ENCODE measurements at places on chromosomes 12 and 14. TPM values are rescaled to one million over a fixed set of nuclear protein-coding genes. Genes with fewer than 3 reads are reported as not detected.

The FAM186B gene
- total RNA-seq: not detected

The SPIC gene
- not detected for total RNA-seq

The DAO gene
- total RNA-seq: not detected

The OR4K14 gene
- not detected for total RNA-seq

The RAN gene
- 179 TPM for total RNA-seq

GRCh38 chr14:57487771-57488170 is 5.9 kb downstream of the CCDC198 start:
- DNase-seq: no peak
- no peak overlapping the region for H3K4me3 ChIP-seq
- H3K4me1 ChIP-seq: no peaks in the 10 kb centered on the region

GRCh38 chr12:34363050-34363673 is 340.9 kb downstream of the ALG10 start:
- peaks cover 39% of the 10 kb centered on the region for H3K27me3 ChIP-seq
- H3K4me3 ChIP-seq: no peak overlapping the region
- H3K4me1 ChIP-seq: no peaks in the 10 kb centered on the region
- no peak overlapping the region for H3K27ac ChIP-seq
- H3K36me3 ChIP-seq: no peaks in the 10 kb centered on the region
- DNase-seq: no peak

GRCh38 chr14:97224016-97224415 is 426.8 kb downstream of the VRK1 start:
- H3K4me1 ChIP-seq: no peaks in the 10 kb centered on the region
- DNase-seq: no peak
- no peak overlapping the region for H3K4me3 ChIP-seq
- H3K36me3 ChIP-seq: no peaks in the 10 kb centered on the region

GRCh38 chr12:67661311-67662021 is 12.9 kb downstream of the DYRK2 start:
- H3K4me3 ChIP-seq: no peak overlapping the region
- no peaks in the 10 kb centered on the region for H3K27me3 ChIP-seq
- H3K27ac ChIP-seq: peak overlapping the region; percentile 37
- H3K36me3 ChIP-seq: peaks cover 10% of the 10 kb centered on the region

DNA sequence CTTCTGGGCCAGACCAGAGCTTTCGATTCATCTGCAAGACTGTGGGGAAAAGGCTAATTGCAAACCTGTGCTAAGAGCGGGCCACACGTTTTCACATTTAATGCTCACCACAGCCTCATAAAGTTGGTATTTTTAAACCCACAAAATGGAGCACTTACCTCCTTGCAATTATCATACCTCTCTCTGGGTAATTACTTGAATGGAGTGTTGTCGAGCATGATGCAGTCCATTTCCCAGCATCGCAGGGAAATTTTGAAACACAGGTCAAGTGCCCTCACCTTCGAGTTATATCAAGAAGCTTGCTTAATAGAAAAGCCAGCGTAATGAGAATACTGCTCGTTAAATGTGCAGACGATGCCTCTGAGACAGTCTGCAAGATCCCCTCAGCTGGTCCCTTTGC is 8.8 kb upstream of the IFI27L2 start:
- no peaks in the 10 kb centered on the region for H3K36me3 ChIP-seq
- DNase-seq: no peak
- H3K27ac ChIP-seq: no peak overlapping the region
- H3K27me3 ChIP-seq: no peaks in the 10 kb centered on the region
- no peak overlapping the region for H3K4me3 ChIP-seq

DNA sequence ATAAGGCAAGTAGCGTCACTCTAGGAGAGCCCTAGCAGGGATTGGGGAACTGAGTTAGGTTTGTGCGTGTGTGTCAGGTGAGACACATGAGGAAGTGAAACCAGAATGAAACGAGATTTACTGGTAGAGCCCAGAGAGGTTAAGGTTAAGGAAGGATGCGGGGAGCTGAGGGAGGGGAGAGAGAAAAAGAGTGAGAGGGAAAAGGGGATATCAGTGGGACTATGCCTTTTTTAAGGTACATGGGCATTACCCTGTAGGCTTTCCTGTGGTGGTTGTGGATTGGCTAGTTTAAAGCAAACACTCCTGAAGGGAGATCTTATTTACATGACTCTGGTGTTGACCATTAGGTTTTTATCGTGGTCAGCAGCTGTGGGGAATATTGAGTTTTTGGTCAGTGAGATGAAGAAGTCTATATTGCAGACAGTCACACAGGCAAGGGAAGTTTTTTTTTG is 13.9 kb downstream of the ZDHHC17 start:
- H3K27ac ChIP-seq: no peak overlapping the region
- no peaks in the 10 kb centered on the region for H3K36me3 ChIP-seq
- no peaks in the 10 kb centered on the region for H3K27me3 ChIP-seq
- no peaks in the 10 kb centered on the region for H3K4me1 ChIP-seq
- H3K4me3 ChIP-seq: no peak overlapping the region
- DNase-seq: no peak

- peaks cover 13% of the 10 kb centered on the region for H3K4me1 ChIP-seq
- H3K27ac ChIP-seq: no peak overlapping the region
- no peak for DNase-seq
- no peak overlapping the region for H3K4me3 ChIP-seq
- no peaks in the 10 kb centered on the region for H3K27me3 ChIP-seq
Observed at GRCh38 chr12:120979862-120980696, 1.7 kb downstream of the HNF1A start.

DNA sequence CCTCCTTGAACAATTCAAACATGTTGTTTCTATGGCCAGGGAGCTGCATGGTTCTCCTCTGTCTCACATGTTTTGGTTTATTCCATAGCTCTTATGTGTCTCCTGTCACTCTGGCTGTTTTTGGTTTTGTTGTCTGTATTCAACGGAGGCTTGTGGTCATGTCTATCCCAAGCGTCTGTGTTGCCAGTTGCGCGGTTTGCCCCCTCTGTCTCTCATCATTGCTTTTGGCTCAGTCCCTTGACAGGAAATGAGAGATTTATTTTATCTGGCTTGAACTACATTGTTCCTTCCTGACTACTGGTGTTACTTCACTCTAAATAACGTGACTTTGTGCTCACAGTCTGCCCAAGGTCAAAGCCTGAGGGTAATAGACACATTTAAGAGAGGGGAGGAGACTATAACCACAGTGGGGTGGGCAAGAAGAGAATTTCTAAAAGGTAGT is 96.4 kb upstream of the SOX5 start:
- no peak overlapping the region for H3K4me3 ChIP-seq
- no peaks in the 10 kb centered on the region for H3K36me3 ChIP-seq
- no peak for DNase-seq
- H3K27me3 ChIP-seq: no peaks in the 10 kb centered on the region
- no peaks in the 10 kb centered on the region for H3K4me1 ChIP-seq
- no peak overlapping the region for H3K27ac ChIP-seq

DNA sequence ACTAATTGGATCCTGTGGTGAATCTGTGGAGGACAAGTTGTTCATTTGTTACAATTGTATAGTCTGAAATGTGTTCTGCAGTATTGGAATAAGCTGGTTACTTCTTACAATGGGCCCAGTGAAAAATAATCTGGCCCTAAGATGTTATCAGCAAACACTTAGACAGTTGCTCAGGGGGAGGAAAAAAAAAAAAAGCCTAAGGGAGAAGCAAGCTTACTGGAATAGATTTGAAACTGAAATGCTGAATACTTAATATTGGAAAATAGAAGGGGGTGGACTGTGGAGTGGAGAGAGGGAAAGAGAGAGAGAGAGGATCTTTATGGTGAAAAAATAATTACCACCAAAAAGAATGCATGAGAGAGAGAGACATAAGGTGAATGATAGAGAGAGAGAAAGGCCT is 4.0 kb downstream of the FOXG1 start:
- peaks cover 100% of the 10 kb centered on the region for H3K27me3 ChIP-seq
- H3K4me3 ChIP-seq: no peak overlapping the region
- DNase-seq: no peak
- peaks cover 12% of the 10 kb centered on the region for H3K4me1 ChIP-seq

- no peaks in the 10 kb centered on the region for H3K36me3 ChIP-seq
- DNase-seq: no peak
- H3K4me1 ChIP-seq: no peaks in the 10 kb centered on the region
- H3K27ac ChIP-seq: no peak overlapping the region
- H3K27me3 ChIP-seq: no peaks in the 10 kb centered on the region
Observed at GRCh38 chr14:52304248-52304904, 9.7 kb upstream of the PTGER2 start.

GRCh38 chr12:104274811-104275210 is 28.7 kb upstream of the EID3 start:
- H3K36me3 ChIP-seq: no peaks in the 10 kb centered on the region
- DNase-seq: no peak
- no peaks in the 10 kb centered on the region for H3K4me1 ChIP-seq
- H3K27me3 ChIP-seq: no peaks in the 10 kb centered on the region
- no peak overlapping the region for H3K4me3 ChIP-seq

- no peaks in the 10 kb centered on the region for H3K27me3 ChIP-seq
- no peak overlapping the region for H3K4me3 ChIP-seq
- H3K36me3 ChIP-seq: no peaks in the 10 kb centered on the region
- peak overlapping the region; percentile 98 for H3K27ac ChIP-seq
- H3K4me1 ChIP-seq: peaks cover 72% of the 10 kb centered on the region
Observed at GRCh38 chr14:91058042-91058581, 2.3 kb downstream of the RPS6KA5 start.

Data from sigmoid colon (tissue), 7 donors.